ENCODE measurements at places on chromosomes 7 and 10. TPM values are rescaled to one million over a fixed set of nuclear protein-coding genes. Genes with fewer than 3 reads are reported as not detected.

Gene TEX36
- not detected for total RNA-seq

Gene PDGFA
- 81.2 TPM for total RNA-seq

Gene DIP2C
- total RNA-seq: 26.3 TPM

DNA sequence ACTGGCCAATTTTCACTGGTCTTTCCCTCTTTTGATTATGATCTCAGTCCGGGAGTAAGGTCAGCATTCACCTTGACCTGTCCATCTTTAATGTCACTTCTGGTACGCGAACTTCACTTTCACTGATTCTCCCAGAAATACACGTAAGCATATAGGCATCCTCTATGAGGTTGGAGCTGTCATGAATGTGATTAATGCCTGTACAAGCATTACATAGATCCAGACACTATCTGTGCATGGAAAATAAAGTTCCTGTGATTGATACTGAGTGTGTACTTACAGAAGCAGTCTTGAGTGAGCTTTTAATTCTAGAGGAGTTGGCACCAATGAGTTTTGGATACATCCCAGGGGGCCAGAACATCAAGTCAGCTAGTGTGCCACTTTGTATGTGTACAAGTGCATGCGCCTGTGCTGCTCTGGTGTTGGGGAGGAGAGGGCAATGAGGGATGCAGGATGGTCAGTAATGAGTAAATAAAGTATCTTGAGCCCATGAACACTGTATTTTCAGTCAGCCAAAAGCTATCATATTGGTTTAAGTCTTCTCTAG lies 6.0 kb downstream of the PTPRZ1 start:
- DNase-seq: no peak

DNA sequence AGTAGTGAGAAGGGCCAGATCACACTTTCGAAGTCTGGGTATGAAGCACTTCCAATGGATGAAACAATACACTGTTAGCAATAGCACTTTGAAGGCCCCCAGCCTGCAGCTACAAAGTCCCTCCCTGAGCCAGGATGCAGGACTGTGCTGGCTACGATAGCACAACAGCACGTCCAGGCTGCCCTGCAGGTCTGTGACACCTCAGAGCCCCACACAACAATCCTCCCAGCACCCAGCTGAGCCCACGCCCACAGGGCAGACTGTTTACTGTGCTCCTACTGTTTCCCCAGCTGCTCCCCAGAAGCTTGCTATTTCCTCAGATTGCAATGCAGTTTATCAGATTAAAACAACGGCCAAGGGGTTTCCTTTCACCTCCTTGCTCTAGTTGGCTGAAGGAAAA lies 71.4 kb downstream of the HTR5A start:
- DNase-seq: no peak

GRCh38 chr10:132189810-132190422 lies 3.2 kb downstream of the DPYSL4 start:
- no peak for DNase-seq

GRCh38 chr10:7389844-7390243 lies 21.0 kb downstream of the SFMBT2 start:
- DNase-seq: no peak

DNA sequence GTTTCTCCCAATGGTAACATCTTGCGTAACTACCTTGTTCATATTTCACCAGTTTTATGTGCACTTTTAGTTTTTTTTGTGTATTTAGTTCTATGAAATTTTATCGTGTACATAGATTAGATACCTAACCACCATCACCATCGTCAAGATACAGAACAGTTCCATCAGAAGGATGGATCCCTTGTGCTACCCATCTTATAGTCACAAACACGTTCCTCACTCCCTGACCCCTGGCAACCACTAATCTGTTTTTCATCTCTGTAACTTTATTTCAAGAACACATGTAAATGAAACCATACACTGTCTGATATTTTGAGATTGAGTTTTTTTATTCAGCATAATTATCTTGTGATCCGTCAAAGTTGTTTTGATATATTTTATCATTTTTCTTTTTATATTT lies 29.9 kb downstream of the FANK1 start:
- no peak for DNase-seq

DNA sequence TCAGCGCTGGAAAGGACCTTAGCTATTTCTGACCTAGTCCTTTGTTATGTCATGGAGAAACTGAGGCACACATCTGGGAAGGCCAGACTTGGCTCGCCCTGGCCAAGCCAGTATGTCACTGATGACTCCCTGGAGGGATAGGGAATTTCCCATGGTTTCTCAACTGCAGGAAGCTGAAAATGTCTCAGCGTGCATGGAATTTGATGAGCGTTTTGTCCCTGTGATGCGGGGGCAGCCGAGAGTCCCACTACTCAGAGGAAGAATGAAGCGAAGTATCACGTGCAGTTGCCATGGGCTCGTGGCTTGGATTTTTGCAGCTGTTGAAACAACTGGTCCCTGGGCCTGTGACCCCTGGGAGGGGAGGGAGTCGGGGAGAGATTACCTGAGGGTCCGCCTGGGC lies 44.8 kb downstream of the CLIP2 start:
- DNase-seq: no peak

GRCh38 chr7:112515989-112516388 lies 35.2 kb downstream of the LSMEM1 start:
- DNase-seq: no peak

DNA sequence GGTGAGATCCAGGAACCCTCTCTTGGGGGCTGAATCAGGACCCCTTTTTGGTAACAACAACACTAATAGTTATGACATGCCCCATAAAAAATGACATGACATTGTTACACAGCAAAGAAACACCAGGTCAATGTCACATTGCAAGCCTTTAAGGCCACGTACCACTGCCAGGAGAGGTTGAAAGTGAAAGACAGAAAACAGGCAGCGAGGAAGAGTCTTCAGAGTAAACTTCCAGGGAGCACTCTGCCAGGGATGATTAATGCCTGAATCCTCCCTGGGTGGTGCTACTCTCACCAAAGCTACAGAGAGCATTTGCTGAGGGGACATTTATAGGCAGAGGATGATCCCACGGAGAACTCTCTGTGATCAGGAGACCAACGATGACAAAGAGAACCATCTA lies 551.6 kb downstream of the CALN1 start:
- DNase-seq: no peak

- no peak for DNase-seq
Measured at GRCh38 chr7:38855867-38856266, 53.1 kb downstream of the VPS41 start.

GRCh38 chr10:52106899-52107298 lies 207.2 kb upstream of the DKK1 start:
- DNase-seq: no peak

DNA sequence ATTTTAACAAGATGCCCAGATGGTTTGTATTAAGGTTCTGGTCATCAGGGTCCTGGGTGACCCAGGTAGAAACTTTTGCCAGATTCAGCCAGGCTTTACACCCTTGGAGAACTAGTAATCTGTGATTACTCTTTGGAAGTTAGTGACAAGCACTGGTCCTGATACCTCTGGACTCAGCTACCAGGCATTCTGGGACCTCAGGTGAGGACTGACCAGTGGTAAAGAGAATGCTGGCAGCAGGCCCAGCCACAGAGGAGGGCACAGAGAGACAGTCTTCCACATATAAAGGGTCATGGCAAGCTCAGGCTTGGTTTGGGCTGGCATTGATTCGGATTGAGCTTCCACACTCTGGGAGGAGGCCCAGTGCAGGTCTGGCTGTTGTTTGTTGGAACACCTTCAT lies 112.0 kb upstream of the CHST15 start:
- DNase-seq: no peak

All from progenitor cell of endocrine pancreas (in vitro differentiated cells).